ENCODE measurements at places on chromosomes 4 and X.

- DNase-seq: peak; percentile 55
Observed at GRCh38 chr4:6546681-6547447, 28.1 kb upstream of the MAN2B2 start.

DNA sequence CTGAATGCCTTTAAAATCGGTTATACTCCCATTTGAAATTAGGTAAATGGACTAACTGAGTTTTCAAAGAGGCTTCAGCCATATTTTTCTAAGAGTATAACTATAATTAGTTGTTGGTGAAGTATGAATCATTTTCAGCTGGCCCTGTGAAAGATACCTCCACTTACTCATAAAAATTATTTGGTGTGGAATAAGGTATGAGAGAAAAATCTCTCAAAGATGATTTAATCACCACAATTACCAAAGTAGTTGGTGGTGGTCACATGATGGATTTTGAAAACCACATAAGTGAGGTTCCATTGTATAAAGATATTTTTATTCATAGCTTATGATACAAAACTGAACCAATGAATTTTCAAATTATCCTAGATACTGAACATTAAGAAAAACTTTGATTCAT lies 9.0 kb upstream of the KLHL2 start:
- no peak for DNase-seq

DNA sequence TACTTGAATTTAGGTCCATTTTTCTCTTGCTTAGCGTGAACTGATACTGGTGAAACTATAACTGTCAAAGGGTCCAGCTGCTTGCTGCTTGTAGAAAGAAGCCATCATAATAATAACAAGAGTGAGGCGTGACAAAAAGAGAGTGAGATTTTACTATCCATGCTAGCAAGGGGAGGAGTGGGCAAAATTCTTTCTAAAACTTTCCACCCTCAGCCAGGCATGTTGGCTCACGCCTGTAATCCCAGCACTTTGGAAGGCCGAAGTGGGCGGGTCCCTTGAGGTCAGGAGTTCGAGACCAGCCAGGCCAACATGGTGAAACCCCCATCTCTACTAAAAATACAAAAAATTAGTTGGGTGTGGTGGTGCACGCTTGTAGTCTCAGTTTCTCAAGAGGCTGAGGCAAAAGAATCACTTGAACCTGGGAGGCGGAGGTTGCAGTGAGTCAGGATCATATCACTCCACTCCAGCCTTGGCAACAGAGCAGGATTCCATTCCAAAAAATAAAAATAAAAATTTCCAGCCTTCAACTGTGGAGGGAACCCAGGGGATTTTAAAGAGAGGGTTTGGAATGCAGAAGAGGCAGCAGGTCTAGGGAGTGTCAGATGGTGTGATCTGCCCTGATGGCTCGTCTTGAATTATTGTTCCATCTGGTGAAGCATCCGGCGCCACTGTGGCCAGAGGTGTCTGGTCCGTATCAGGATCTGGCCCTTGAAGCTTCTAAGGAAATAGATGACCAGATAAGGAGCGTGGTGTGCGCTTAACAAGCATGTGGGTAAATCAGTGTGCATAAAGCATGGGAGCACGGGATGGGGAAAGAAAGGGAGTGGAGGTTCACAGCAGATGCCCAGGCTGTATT lies 51.8 kb downstream of the LRP2BP start:
- peak; percentile 62 for DNase-seq

DNA sequence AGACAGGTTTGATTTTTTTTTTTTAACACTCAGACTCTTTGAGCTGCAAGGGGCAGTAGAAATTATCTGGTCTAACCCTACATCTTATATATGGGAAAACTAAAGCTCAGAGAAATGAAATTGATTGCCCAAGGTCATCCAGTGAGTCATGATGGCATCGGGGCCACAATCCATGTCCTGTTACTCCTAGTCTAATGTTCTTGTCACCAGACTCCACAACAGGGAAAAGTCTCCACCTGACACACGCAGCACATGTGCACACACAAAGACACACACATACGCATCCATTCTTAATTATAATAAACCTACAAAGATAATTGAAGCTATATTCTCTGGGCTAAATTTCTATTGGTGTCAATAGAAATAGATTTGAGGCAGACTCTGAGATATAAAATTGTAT lies 48.4 kb downstream of the GPC3 start:
- DNase-seq: no peak

GRCh38 chr4:150990250-150990649 lies 24.8 kb downstream of the LRBA start:
- DNase-seq: no peak

GRCh38 chr4:11183356-11183740 lies 245.3 kb downstream of the HS3ST1 start:
- DNase-seq: no peak

DNA sequence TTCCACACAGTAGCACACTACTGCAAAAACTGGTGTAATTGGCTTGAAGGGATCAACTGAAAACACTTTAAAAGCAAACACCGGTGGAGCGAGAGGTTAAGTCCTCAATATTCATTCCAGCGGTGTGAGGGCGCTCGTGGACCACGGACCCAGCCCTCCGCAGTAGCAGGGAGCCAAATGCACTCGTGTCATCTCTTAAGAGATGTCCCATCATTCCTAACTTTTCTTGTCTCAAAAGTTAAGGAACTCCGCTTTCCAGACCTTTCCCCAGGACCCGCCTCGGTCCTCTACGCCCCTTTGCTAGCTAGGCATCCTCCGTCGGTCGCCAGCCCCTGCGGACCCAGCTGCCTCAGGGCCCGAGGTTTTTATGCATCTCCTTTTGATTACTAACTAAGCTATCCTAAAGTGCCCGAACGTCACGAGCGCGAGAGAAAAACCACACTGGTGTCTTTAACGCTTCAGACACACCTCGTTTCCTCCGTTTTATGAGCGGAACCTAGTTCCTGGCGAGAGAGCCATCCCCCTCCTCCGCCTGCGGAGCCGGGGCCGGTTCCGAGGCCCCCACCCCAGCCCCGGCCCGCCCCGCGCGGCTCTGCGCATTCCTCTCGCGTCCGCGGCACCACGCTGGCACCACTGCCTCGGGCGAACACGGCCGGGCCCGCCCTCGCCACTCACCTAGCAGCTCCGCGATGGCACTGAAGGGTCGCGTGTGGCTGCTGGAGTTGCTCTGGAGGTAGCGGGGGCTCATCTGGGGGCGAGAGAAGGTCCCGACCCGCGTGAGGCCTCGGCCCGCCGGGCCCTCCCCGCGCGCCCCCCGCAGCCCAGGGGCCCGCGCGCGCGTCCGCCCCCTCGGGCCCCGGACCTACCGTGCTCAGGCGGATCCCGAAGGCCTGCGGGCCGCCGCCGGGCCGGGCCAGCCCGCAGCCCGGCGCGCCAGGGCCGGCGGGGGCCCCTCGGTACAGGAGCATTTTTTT lies 723 bp downstream of the MORC4 start:
- peak; percentile 46 for DNase-seq

DNA sequence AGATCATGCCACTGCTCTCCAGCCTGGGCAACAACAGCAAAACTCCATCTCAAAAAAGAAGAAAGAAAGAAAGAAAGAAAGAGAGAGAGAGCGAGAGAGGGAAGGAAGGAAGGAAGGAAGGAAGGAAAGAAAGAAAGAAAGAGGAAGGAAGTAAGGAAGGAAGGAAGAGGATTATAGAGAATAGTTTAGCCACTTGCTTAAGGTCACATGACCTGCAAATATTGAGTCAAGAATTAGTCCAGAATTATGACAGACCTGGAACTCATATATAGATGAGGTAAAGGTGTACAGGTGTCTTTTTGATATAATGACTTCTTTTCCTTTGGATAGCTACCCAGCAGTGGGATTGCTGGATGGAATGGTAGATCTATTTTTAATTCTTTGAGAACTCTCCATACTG lies 25.6 kb upstream of the ANTXR2 start:
- no peak for DNase-seq

DNA sequence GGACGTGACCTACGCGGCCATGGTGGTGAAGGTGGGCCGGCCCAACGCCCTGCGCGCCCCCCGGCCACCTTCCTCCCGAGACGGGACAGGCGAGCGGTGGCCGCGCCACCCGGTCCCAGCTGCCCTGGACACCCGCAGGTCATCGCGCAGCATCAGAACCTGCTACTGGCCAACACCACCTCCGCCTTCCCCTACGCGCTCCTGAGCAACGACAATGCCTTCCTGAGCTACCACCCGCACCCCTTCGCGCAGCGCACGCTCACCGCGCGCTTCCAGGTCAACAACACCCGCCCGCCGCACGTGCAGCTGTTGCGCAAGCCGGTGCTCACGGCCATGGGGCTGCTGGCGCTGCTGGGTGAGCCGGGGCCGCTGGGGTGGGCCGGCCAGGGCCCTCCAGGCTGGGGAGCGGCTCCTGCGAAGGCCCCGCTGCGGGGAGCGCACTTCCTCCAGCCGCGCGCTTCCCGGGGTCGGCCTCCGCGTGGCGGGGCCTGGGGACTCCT lies 9.0 kb upstream of the SLC26A1 start:
- DNase-seq: no peak

GRCh38 chr4:76458825-76459224 lies 23.8 kb downstream of the SHROOM3 start:
- no peak for DNase-seq

DNA sequence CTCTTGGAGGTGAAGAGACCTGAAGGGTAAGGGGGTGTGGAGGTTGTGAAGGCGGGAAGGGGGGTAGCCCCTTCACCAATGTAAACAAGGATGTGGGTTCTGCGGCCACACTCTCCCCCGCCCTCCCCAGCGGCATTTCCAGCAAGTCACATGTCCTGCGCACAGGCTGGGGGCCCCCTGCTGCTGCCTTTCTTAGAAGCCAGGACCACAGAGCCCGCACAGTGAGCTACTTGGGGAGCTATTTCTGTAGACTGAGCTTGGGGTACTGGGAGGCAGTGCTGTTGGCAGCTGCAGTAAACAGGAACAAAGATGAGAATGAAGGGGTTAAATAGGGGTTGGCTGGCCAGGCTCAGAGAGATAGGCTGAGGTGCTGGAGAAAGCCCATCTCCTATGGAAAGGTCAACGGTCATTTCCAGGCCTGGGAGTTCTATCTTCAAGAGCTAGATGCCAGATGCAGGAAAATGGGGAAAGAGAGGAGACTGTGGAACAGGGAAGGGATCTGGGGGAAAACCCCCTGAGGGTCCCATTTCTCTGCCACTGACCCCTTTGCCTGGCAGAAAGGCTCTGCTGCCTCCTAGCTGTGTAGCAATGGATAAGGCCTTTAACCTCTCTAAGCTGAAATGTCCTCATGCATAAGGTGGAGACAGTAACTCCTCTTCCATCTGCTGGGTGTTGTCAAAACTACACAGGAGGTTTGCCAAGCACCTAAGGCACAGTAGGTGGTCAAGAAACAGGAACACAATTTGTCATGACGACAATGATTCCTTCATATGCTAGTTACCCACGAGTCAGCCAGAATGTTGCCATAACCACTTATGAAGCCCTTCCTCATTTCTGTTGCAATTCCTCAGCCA lies 18.5 kb upstream of the PIM2 start:
- DNase-seq: peak; percentile 94

DNA sequence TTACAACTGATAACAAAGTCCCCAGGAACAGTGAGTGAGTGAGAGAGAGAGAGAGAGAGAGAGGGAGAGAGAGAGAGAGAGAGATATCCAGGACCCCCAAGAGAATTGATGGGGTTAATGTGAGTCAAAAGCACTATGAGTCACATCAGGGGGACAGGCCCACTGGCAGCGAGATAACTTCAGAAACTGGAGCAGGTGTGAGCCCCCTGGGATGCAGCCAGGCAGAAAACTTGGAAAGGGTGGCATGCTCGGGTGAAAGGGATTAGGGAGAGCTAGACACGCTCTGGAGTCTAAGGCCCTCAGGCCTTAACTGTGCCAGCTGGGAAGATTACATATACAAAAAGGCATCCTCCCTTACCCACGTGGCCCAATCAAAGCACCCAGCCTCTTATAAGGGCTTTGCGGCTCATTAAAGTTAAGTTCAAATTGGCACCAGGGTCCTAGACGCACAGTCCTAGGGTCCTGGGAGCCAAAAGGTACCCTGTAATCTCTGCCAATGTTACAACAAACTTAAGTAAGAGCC lies 841 bp downstream of the ACOT9 start:
- DNase-seq: peak; percentile 20

- DNase-seq: no peak
Observed at GRCh38 chr4:57055886-57056285, 54.3 kb downstream of the IGFBP7 start.

DNA sequence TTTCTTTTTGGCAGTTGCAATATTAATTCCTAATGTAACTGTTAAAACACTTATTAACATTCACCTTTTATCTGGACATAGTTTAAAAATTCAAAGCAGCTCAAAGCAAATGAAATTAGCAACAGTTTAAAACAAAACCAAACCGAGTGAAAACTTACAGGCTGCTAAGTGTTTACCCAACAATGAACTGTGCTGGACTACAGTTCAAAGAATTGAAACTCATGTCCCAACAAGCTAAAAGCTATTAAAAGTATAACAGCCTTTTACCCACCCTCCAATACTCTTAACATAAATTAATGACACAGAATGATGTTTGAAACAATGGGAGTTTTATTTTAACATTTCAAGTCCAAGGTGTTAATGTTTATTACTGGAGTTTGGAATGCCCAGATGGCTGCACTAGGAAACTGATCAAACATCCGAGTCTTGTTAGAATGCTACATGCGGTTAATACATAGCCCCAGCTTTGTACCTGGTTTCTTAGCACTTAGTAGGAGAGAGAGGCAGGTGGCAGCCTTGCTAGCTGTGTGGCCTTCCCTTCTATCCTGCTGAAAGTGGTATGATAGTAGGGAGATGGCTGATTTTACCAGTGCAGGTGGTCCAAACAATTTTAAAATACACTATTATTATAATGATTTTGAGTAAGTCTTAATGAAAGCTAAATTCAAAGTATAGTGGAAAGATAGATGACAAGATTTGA lies 21.1 kb upstream of the FRYL start:
- no peak for DNase-seq

GRCh38 chr4:4362991-4363697 lies 23.8 kb upstream of the NSG1 start:
- DNase-seq: no peak

- peak; percentile 65 for DNase-seq
Observed at GRCh38 chrX:50579955-50580354, 109.3 kb upstream of the DGKK start.

GRCh38 chrX:24676403-24677024 lies 17.2 kb upstream of the POLA1 start:
- DNase-seq: peak; percentile 25

Measured in activated CD4-positive, alpha-beta T cell treated with anti-CD3 and anti-CD28 coated beads, Interleukin-2, Interleukin-6, amounts not matched to agents 100 ng/mL and 50 ng/mL, durations not matched to agents 16 hours and 8 hours (primary cell).